Substantia nigra (tissue), 51 donors: ENCODE measurements at places on chromosomes 6 and 20.

- DNase-seq = no peak
These were observed 155.1 kb upstream of the SOX4 start for GRCh38 chr6:21438237-21438985.

DNA sequence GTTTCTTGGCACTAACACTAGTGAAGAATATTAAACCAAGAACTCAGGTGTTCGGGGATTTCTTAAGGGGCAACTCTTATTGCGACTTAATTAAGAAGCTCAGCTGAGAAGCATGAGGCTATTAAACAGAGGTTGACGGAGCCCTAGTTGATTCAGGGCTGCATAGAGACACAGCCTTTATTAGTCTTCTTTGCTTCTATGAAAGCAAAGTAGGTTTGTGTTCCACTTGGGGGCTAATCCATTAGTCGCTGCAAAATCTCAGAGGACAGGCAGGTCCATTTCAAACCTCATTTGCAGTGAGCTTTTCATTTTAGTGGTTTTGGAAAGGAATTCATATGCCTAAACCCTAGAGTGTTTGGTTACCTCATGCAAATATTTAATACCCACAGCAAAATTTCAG is 506.6 kb upstream of the SULF2 start:
- no peak for DNase-seq

DNA sequence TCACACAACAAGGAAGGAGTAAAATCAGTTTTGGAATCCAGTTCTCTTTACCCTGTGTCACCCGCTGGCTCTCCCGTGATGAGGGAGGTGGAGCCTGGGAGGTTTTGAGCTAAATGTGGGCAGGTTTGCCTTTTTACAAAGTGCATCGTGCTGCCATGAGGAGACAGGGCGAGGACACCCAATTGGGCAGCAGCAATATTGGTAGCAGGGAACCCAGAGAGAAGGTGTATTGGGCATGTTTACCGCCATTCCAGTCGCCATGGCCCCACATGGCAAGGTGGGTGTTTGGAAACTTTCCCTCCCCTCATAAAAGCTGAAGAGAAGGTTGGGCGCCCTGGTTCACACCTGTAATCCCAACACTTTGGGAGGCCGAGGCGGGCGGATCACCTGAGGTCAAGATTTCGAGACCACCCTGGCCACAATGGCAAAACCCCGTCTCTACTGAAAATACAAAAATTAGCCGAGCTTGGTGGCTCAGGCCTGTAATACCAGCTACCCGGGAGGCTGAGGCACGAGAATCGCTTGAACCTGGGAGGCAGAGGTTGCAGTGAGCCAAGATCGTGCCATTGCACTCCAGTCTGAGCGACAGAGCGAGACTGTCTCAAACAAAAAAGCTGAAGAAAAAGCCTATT is 3.5 kb upstream of the UBE2V1 start:
- no peak for DNase-seq

GRCh38 chr6:151391471-151392413 is at the start of gene ZBTB2:
Gene ZBTB2 (minus strand): TSS chr6:151391559. CDS start chr6:151373637, 17,922 bp downstream.
- DNase-seq = peak; percentile 59

DNA sequence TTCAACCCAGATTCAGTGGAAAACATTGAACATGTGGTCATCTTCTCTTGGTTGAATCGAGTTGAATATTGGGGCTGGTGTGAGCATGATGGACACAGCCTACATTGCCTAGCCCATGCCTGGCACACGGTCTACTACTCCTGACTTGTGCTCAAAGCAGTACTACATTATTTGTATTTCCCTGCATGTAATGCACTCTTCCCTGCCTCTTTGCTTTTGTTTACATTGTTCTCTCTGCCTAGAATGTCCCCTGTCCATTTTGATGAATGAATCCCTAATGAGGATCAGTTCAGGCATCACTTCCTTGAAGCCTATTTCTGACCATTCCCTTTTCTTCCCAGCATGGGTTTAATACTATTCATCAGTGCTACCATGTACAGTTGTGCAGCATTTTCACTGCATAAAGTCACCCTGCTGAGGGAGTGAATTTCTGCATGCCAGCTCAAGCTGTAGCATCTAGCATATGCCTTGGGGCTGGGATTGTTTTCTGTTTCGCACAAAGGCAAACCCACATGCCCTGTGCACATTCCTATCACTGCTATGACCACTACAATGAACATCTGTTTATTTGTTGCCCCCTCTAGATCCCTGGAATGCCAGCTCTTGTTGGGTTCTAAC is 75.3 kb upstream of the CCN6 start:
- DNase-seq = no peak

GRCh38 chr6:138491017-138491416 is 8.3 kb downstream of the NHSL1 start:
- DNase-seq = no peak

GRCh38 chr6:27736686-27737085 is 175.5 kb downstream of the OR2B2 start:
- DNase-seq = no peak

- DNase-seq = no peak
These were observed 12.3 kb downstream of the TMEM14B start for GRCh38 chr6:10759884-10760329.

DNA sequence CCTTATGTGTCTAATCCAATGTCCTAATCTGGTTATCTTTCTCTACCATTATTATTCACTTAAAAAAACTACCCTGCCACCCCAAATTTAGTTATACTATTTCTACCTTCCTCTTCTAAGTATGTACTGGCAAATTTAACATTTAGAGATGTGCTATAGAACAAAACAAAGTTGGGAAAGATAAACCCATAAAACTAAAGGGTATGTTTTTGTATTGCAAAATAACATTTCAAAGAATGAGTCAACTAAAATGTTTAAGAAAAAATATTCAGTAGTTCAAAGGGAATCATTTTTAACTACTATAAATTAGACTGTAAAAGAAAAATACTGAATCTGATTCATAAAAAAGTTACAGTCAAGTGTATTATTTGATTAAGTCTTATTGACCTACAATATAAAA is 103.0 kb downstream of the LMBRD1 start:
- DNase-seq = no peak

- no peak for DNase-seq
These were observed 26.9 kb downstream of the ARMC2 start for GRCh38 chr6:108875161-108875555.
